Fibroblast of gingiva (primary cell): ENCODE measurements at places on chromosomes 2 and 18.

GRCh38 chr2:68798569-68798968 is 64.0 kb downstream of the ARHGAP25 start:
- no peak for DNase-seq

DNA sequence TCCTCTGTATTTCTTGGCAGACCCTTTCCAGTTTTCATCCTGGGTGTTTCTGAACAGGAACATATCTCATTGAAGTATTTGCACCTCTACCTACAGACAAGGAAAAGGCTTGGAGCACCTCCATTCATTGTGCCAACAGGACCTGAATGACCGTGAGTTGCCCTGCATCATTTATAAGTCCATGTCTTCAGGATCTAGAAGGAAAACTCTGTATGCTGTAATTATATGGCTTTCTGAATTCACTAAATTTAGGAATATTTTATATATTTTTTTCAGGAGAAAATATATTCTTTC is 402.3 kb upstream of the SLC14A2 start:
- no peak for DNase-seq

DNA sequence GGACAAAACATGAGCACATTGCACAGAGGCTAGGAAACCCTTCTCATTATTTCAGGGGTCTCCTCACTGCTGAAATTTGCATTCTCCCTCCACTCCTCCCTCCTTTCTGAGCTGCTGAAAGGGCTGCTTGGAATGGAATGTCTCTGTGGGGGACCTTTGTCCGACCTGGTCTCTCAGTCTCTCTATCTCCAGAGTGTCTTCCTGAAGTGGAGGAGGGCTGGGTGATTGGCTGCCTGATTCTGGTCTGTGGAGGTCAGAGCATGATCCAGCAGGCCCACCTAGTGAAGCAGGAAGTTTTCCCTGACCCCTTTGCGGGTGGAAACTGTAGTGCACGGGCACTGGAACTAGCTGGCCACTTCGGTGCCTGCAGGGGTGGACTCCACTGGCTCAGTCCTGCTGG is 560.5 kb upstream of the HS6ST1 start:
- DNase-seq: no peak

GRCh38 chr2:73937103-73937885 is 10.6 kb downstream of the DGUOK start:
- no peak for DNase-seq

DNA sequence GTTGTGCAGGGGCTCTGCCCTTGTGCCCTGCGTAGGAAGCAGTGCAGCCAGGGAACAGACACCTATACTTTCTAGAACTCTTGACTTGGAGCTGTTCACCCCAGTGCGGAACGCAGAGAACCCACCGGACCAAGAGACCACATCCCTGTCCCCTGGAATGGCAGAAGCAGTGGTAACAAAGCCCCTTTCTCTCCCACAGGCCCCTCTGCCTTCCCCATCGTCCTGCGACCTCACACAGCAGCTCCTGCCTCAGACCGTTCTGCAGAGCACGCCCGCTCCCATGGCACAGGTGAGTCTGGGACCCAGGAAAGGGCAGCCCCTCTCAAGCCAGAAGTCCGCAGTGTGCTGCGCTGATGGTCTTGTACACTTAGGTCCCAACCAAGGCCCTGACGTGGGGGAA is 24.6 kb upstream of the RPL31 start:
- no peak for DNase-seq

GRCh38 chr2:73279852-73280251 is 4.4 kb downstream of the FBXO41 start:
- no peak for DNase-seq

GRCh38 chr2:10841547-10842219 is 29.1 kb upstream of the PDIA6 start:
- no peak for DNase-seq

DNA sequence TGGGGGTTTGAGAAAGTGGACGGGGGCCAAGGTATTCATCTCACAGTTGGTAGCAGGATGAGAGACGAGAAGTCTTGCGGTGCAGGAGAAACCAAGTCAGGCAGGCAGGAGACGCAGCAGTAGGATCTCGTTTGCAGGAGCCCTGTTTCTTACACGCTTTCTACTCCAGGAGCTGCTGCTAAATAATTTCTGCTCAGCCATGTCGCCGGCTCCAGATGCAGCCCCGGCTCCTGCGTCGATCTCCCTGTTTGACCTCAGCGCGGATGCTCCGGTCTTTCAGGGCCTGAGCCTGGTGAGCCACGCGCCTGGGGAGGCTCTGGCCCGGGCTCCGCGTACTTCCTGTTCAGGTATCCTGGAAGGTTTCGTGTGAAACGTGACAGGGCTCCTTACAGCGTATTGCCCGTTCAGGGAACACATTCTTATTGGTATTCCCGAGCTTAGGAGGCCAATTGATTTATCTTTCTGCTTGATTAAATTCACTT is 494 bp downstream of the ANKZF1 start:
- DNase-seq: no peak

GRCh38 chr2:166351319-166351718 is 24.4 kb downstream of the SCN9A start:
- peak; percentile 53 for DNase-seq

DNA sequence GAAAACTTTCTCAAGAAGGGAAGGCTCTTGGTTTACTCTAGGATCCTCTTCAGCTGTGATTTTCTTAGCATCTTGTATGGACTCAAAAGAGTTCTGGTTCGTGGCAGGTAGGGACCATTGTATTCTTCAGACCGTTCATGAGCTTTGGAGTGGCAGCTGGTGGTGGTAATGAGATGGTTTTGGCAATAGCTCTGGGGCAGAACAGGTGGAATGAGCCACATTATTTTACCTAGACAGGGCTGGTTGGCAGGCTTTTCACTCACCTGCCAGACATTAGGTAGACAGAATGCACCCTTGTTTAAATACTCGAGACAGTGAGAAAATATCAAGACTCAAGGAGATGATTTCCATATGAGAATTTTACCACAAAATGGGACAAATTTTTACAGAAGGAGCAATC is 26.2 kb upstream of the MGAT5 start:
- no peak for DNase-seq

- DNase-seq: no peak
Observed at GRCh38 chr2:84212611-84213314, 246.3 kb downstream of the SUCLG1 start.

- DNase-seq: no peak
Observed at GRCh38 chr2:6679471-6679870, 186.2 kb downstream of the CMPK2 start.

GRCh38 chr2:9311488-9311887 is 104.9 kb downstream of the ASAP2 start:
- peak; percentile 82 for DNase-seq

GRCh38 chr18:59509481-59510442 is 150.7 kb upstream of the LMAN1 start:
- peak; percentile 44 for DNase-seq

GRCh38 chr2:151498178-151498577 is 88.5 kb downstream of the RIF1 start:
- DNase-seq: no peak

DNA sequence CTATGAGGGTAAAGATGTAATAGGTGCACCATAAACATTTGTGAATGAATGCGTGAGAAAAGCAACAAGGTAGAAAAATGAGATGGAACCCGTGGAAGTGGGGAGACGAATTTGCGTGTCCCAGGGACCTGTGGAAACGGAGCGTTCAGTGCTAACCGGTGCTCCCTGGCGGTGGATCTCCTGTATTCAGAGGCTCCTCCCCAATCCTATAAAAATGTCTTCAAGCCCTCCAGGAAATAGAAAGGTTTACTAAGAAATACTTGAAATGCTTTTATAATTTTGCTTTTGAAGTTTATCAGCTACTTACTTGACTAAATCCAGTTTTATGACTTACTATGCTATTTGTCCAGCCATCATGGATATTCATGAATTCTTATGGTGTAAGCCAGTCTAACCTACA is 62.8 kb upstream of the RBM44 start:
- no peak for DNase-seq

GRCh38 chr18:37871561-37871960 is 306.0 kb upstream of the CELF4 start:
- no peak for DNase-seq

DNA sequence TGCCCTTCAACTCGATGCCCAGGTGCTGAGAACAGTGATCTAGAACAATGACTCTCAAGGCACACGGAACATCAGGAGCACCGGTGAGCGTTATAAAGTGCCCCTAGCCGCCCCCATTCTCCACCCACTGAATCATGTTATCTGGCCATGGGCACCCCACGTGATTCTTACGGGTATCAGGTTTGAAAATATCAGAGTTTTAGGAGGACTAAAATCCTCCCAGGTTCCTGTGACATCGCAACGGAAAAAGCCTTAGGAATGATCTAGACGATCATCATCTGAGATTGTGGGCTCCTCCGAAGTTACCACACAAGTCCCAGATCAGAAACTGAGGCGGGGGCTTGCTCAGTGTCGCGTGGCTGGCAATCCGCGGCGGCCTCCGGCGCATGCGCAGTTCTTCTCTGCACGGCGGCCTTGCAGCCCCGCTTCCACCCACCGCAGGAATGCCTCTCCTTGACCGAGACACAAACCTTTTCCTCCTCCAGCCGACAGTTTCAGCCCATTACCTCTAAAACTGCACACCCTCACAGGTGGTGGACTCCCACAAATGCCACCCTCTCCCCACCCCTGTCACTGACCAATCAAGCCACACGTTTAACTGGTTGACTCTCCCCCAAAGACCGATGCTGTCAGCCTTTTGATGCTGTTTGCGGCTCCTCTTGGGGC is 5.8 kb upstream of the MRPL33 start:
- no peak for DNase-seq

- DNase-seq: peak; percentile 45
Observed at GRCh38 chr2:96876269-96877041, 6.6 kb upstream of the SEMA4C start.

DNA sequence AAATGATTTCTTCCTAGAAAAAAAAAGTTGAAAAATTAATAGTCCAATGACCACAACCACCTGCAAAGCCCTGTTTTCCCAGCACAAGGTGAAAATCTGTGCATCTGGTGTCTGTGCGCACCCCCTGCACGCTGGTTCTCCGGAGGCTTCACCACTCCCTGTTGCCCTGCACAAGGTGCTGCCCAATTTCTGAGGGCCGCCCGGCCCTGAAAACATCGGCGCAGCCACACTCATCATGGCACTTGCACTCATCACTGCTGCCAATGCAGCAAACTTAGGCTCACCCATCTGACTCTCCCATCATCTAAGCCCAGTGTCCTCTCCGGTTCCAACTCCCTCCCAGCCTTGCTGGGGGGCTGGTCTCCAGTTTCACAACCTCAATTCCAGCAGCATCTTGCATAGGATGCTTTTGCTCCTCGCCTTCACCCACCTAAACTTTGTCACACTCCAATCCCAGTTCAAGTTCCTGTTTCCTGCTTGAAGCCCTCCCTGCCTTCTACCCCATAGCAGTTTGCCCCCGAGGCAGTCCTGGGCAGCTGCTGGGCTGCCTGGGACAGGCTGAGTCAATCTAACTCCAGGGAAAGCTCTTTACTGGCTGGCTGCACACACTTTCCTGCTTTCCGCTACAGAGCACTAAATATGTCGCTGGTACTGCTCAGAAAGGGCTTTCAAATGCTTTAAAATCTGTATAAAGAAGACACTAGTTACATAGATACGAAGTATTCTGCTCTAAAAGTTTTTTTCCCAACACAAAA is 522.5 kb upstream of the ID2 start:
- DNase-seq: no peak

GRCh38 chr2:194824450-194824849 is 832.6 kb upstream of the SLC39A10 start:
- DNase-seq: no peak

DNA sequence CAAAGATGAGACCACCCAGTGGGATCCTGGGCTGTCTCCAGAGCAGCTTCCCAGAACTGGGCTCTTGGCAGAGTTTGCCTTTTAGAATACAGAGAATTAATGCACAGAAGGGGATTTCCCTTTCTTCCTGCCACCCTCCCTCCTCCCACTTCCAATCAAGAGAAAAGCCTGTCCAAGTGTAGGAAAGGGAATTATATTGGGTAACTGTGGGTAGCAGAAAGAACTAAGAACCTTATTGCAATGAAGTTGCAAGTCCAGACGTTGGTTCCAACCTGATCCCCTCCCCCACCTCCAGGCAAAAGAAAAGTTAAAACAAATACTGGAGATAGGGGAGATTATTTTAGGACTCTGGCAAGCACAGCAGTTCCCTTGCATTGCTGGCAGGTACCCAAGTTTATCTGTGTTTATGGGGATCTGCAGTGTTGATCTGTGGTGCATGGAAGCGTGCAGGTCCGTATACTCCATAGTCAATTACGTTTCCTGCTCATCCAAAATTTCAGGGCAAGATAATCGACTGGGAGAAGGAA is 114.3 kb downstream of the PRKCE start:
- DNase-seq: peak; percentile 31

DNA sequence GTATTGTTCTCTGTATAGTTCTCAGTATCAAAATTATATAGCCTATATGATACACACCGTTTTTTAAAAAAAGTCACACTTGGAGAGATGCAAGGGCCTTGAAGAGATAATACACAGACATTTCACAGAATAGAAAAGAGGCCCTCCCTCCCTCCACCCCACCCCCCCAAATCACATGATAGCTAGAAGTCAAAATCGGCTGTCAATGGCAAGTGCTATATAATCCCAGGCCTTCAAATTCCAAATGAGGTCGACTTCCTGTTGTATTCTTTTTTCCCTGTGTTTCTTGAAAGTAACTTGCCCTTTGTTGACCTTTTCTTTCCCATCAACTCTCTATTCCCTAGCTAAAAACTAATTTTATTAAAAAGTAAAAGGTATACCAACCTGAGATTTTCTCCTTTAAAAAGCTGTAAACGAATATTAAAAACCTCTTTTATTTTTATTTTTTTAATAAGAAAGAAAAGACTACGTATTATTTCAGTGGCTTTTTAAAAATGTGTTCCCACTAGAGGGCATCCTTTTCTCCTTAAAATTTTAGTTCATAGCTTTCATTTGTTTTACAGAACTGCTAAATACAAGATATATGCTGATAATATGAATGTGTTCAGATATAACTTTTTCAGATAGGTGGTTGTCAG is 46.6 kb downstream of the KCMF1 start:
- no peak for DNase-seq

DNA sequence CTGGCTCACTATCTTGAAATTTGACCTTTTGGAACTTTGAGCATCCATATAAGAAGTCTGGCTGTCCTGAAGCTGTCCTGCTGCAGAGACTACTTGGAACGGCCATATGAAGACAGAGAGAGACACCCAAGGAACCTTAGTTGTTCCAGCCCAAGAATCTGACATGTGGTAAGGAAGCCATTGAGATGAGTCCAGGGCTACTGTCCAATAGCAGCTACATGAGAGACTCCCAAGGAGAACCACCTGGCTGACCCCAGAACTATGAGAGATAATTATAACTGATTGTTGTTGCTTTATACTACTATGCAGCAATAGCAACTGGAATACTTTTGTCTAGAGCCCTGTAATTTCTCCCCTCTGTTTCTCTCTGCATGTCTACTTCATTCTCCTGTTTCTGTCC is 234.3 kb upstream of the TANK start:
- no peak for DNase-seq

DNA sequence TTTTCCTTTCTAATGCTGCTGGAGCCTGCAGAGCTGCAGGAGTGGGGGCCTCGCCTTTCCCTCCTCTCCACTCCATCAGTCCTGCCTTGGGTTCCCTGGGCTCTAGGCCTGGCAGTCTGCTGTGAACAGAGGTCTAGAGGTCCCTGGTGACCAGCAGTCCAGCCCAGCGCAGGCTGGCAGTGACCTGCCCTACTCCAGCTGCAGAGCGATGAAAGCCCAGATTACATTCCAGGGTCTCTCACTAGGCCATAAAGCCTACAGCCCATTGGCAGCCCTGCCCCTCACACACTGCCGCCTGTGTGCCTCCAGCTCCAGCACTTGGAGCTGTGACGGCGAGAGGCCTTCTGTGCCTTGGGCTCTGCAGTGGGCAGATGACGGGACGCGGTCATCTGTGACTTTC is 14.8 kb upstream of the MAL start:
- DNase-seq: no peak
